ENCODE measurements at places on chromosomes 4 and X. TPM values are rescaled to one million over a fixed set of nuclear protein-coding genes. Genes with fewer than 3 reads are reported as not detected.

DNA sequence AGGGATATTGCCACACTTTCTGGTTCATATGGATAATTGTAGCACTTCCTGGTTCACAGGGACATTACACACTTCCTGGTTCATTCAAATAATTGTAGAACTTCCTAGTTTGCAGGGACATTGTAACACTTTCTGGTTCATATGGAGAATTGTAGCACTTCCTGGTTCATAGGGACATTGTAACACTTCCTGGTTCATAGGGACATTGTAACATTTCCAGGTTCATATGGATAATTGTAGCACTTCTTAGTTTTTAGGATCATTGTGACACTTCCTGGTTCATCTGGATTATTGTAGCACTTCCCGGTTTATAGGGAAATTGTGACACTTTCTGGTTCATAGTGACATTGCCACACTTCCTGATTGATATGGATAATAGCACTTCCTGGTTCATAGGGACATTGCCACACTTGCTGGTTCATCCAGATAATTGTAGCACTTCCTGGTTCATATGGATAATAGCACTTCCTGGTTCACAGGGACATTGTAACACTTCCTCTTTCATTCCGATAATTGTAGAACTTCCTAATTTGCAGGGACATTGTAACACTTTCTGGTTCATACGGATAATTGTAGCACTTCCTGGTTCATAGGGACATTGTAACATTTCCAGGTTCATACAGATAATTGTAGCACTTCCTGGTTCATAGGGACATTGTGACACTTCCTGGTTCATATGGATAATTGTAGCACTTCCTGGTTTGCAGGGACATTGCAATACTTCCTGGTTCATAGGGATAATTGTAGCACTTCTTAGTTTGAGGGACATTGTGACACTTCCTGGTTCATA is 59.2 kb upstream of the CD99 start:
- no peak for DNase-seq

GRCh38 chr4:132530861-132531260 is 618.2 kb upstream of the PCDH10 start:
- DNase-seq, result peak; percentile 50

GRCh38 chrX:110373310-110373709 is 14.7 kb downstream of the RTL9 start:
- DNase-seq, result no peak

- peak; percentile 7 for DNase-seq
Observed at GRCh38 chrX:34778916-34779315, 121.8 kb upstream of the TMEM47 start.

- no peak for DNase-seq
Observed at GRCh38 chr4:76233529-76233928, 18.0 kb upstream of the FAM47E start.

DNA sequence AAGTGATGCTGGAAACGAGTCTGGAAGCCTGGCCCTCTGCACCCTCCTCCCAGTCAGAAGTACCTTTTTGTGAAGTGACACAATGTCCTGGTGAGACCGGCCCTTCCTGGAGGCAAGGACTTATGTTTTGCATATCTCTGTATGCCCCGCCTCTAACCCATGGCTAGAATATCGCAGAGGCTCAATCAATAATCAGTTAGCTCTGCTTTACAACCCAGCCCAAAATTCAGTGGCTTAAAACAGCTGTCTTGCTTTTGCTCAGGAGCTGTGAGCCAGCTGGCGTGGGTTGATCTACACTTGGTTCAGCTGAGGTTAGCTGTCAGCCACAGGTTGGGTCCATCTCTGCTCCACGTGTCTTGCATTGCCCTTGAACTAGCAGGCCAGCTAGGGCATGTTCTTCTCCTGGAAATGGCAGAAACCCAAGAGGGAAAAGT is 98.8 kb upstream of the METTL14 start:
- peak; percentile 66 for DNase-seq

DNA sequence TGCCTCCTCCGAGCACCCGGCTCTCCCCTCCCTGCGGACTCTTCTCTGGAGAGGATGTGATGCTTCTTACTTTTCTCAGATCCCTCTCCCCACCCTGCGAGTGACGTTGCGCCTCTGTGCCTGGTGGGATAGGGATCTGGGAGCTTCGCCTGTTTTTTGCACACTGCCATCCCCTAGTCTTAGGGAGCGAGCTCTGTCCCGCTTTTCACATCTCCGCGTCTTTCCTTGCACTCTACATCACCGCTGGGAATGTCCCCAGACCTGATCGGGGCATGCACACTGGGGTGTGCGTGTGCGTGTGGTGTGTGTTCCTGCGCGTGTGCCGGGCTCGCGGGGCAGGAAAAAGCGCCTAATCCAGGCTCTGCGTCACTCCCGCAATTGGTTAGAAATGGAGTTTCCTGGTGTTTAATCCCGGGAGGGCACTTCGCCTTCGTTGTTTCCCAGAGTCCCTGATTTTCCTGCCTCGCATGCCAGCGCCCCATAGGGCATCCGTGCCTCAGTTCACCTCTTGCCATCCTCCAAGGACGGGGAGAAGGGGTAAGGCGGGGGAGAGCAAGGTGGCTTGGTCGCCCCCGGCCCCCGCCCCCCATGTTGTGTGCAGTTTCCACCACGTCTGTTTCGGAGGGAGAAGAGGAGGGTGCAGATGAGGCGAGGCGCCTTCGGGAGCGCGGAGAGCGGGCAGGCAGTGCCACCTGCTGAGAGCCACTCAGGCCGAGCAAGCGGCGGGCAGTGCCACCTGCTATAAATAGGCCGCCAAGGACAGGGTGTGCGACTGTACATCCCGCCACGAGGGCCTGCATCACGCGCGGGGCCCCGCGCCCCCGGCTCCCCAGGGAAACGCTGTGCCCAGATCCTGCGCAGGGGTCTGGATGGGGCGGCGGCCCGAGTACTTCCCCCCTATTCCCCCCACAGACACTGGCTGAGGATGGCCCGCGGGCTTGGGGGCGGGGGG is 759 bp upstream of the TBC1D1 start:
- peak; percentile 54 for DNase-seq

The AFM gene
- 0.12 TPM for polyA plus RNA-seq

The CENPVL1 gene
- not detected for polyA plus RNA-seq
